Left renal cortex interstitium (tissue), 4 donors: ENCODE measurements at places on chromosomes 13 and 19.

DNA sequence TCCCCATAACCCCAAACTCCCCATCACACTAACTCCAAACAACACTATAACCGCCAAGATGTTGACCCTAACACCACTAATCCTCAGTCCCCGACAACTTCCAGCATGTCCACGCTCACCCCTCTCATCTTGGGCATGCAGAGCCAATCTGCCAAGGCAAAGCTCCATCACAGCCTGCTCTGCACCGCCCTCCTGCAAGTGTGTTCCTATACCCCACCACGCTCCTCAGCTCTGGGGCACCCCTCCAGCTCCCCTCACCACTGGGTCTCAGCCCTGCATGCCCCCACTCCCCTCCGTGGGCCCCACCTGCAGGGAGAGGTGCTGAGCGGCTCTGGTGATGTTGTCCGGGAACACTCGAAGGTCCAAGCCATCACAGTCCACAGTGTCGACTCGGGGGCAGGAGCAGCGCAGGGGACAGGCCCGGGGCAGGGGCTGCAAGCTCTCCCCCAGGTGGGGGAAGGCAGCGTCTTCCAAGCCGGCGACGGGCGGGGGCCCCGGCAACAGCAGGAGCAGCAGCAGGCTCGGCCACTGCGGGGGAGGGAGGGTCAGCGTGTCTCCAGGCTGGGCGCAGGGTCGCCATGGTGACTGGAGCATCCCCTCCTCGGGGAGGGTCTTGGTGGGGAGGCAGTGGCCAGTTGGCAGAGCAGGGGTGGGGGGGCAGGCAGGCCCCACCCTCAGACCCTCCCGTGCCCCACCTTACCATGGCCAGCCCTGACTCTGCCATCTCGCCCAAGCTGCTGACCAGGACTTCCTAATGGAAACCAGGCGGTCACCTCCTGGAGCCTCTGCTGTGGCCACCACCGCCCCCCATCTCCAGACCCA is 527 bp downstream of the PODNL1 start:
- no peak for DNase-seq

GRCh38 chr19:30037835-30038234 is 95.8 kb downstream of the URI1 start:
- no peak for DNase-seq

- DNase-seq = no peak
These were observed 829.7 kb downstream of the PCDH17 start for GRCh38 chr13:58461217-58461616.

DNA sequence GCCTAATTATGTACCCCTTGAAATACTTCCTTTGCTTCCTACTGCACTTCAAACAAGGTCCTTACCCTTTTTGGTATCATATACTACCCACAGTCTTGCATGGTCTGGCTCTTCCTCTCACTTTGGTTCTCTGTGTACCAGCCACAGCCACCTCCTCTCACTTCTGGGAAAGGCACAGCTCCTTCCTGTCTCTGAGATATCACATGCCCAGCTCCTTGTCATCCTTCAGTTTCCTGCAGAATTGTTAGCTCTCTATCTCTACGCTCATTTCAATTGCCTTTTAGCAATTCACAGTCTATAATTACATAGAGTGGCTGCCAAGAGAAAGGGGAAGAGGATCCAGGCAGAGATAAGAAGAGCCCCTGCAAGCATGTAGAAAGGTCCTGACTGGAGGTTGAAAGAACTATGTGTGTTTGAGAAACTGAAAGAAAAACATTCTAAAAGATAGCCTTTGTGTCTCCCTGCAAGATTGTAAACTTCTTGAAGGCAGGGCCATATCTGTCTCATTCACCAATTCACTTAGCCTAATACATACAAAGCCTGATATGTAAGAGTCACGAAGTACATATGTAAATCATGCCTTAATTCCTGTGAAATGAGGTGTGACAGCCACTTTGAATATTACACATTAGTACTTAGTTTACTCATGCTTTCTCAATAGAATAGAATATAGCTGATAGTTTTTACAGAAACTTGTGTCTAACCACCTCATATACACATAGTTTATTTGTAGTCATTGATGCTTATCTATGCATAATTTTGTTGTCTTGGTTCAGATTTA is 933.1 kb downstream of the DIAPH3 start:
- DNase-seq = no peak

DNA sequence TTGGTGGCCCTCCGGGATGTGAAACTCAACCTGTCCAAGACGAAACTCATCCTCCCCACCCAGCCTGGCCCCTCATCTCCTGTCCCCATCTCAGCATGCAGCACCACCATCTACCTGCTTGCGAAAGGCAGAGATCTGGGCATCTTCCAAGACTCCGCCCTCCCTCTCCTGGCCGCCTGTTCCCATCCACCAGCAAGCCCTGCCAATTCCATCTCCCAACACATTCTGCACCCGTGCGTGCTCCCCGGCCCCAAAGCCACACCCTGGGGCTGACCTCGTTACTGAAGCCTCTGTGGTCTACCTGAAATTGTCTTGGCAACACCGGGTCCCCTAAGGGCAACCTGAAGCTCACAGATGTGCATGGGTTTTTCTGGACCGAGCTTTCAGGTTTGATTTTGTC is 13.2 kb upstream of the CAMSAP3 start:
- no peak for DNase-seq

- DNase-seq = no peak
These were observed 8.8 kb upstream of the ZNF541 start for GRCh38 chr19:47581605-47582319.

DNA sequence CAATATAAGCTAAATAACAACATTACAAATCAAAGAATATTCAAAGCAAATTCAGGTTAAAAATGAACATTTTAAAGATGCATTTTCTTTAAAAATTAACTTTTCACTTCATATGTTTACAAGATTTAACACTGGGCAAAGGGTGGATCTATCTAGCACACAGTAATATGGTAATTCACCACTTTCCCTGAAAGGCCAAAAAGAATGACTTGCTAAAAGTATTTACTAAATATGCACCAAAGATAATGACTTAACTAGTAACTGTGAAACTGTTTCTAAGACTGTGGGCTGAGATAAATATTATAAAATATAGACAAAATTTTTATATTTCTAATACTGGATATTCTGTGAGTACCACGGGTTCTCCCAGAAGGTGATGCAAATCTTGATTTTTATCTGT is 4.5 kb upstream of the EEF1AKMT1 start:
- DNase-seq = no peak

GRCh38 chr13:20395061-20395916 is 130.4 kb downstream of the CRYL1 start:
- no peak for DNase-seq

DNA sequence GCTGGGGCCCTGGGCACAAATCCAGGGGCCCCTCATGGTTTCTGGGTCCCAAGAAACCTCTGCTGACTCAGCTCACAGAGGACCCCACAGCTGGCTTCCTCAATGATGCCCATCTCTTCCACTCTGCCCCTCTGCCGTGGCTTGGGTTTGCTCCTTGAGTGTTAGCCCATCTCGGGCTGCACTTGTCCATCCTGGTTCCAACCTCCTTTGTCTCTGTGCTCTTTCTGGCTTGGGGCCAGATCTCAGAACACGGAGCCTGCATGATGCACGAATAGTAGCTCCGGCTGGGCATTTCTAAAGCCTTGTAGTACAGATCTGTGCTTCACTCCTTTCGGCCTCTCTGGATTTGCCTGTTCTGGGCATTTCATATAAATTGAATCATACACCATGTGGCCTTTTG is 53.8 kb downstream of the F2RL3 start:
- DNase-seq = no peak

DNA sequence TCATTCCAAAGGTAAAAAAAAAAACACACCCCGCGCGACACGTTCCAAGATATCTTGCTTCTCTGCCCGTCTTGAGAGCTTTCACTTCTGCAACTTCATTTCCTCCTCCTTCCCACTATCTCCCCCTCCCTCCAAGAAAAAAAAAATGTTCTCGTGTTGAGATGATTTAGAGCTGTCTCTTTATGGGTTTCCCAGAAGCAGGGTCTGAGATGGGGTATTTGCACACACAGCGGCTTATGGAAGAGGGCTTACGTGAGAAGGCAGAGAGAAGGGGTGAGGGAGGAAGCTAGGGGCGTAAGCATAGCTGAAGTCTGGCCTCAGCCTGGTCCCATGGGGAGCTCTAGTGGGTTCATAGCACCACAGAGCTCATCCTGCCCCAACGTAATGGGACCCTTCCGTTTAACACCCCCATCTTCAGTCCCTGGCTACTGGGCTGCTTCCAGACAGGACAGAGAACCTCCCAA is 31.3 kb upstream of the USE1 start:
- no peak for DNase-seq

DNA sequence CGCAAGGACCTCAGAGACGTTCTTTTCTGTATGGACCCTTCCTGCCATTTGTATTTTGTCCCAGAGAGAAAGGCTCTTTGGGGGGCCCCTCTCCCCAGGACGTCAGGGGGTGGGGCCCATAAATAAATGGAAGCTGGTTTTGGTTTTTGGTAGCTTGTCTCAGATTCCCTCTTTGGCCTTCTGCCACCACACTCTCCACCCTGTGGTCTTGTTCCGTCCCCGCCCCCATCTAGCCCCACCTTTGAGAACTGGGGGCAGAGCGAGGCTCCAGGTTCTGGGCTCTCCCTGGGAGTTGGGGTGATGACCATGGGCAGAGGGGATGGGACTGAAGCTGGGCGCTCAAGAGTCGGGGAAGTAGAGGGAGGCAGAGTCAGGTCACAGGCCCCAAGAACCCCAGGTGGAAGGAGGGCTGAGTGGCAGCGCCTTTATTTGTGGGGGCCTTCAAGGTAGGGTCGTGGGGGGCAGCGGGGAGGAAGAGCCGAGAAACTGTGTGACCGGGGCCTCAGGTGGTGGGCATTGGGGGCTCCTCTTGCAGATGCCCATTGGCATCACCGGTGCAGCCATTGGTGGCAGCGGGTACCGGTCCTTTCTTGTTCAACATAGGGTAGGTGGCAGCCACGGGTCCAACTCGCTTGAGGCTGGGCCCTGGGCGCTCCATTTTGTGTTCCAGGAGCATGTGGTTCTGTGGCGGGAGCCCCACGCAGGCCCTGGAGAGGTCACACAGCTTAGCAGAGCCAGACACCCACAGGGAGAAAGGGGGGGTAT is 3.3 kb downstream of the ISYNA1 start:
- no peak for DNase-seq

DNA sequence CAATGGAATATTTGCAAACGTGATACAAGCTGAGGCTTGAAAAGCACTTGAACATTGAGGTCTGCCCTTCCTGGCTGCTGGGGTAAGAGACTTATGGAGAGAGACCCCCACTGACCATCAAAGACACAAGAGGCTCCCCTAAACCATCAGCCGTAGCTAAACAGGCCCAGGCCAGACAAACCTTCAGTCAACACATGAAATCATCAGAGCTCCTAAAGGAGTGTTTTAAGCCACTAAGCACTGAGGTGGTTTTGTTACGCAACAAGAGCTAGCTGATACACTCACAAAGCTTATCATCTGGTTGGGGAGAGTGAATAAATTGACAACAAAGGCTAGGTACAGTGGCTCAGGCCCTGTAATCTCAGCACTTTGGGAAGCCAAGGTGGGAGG is 110.4 kb downstream of the ZNF557 start:
- no peak for DNase-seq

DNA sequence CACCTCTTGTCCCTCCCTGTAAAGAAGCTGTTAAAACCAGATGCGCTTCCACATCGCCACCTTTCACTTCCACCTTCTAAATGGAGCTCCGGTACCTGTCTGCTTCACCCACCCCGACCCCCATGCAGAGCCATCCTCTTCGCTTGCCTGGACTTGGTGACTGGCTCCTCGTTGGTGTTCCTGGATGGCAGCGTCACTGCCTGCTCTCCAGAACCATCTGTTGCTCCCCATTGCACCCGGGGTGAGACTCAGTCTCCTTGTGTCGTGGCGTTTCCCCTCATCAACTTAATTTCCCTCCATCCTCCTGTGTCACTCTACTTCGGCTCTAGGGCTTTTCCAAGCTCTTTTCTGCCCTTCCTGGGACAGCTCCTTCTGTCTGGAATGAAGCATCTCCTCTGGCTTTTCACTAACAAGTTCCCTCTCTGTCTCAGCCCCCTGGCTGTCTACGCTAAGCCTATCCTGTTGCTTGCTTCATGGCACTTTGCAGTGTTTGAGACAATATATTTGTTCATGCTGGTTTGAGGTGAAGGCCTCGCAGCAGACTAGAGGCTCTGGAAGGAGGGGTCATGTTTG is 10.3 kb downstream of the CEBPG start:
- no peak for DNase-seq

- no peak for DNase-seq
These were observed 12.0 kb downstream of the IGFL3 start for GRCh38 chr19:46112527-46112926.

- no peak for DNase-seq
These were observed 31.5 kb upstream of the IRS2 start for GRCh38 chr13:109817591-109818535.

GRCh38 chr19:10784257-10784656 is 51.8 kb downstream of the TMED1 start:
- DNase-seq = no peak

DNA sequence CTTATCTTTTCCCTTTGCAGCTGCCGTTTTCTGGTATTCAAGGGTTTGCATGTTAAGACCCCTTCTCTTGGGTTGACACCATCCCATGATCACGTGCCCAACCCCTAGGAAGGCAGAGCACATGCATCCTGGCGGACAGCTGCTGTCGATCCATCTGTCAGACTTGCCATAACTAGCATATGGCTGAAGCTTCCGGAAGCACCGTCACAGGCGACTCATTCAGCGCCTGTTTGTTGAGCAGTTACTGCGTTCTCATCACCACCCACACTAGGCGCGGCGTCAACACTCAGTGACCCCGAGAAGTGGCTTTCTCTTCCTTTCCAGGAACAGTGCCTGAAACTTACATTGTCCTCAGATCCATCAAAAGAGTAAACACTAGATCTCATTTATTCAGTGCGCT is 93.6 kb downstream of the SOX1 start:
- no peak for DNase-seq
